ENCODE measurements at places on chromosomes 16 and 17.

- no peak for DNase-seq
Observed at GRCh38 chr17:68497885-68498319, 14.3 kb upstream of the PRKAR1A start.

DNA sequence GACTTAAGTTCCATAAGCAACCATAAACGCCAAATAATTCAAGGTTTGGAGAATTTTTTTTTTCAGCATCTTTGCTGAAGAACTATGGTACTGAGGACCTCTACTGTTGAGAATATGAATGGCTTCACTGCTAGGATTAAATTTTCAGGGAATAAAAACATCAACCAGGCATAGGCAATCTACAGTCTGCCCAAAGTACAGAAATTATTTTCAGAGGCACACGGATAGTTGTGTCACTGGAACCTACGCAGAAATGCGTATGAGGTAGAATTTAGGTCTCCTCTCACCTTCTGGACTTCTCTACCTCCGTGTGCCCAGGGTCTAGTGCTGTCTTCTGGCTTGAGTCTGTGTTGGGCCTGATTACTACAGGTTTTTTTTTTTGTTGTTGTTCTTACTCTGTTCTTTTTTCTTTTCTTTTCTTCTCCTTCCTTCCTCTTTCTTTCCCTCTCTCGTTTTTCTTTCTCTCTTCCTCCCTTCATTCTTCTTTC lies 39.7 kb downstream of the NACA2 start:
- peak; percentile 46 for DNase-seq

GRCh38 chr16:19563377-19563776 lies 7.9 kb downstream of the VPS35L start:
- no peak for DNase-seq

GRCh38 chr16:454397-454940 lies 29.0 kb downstream of the RAB11FIP3 start:
- no peak for DNase-seq

GRCh38 chr17:39170109-39170508 lies 4.1 kb upstream of the ARL5C start:
- DNase-seq, result no peak

- DNase-seq, result no peak
Observed at GRCh38 chr17:11028349-11028748, 190.5 kb upstream of the PIRT start.

DNA sequence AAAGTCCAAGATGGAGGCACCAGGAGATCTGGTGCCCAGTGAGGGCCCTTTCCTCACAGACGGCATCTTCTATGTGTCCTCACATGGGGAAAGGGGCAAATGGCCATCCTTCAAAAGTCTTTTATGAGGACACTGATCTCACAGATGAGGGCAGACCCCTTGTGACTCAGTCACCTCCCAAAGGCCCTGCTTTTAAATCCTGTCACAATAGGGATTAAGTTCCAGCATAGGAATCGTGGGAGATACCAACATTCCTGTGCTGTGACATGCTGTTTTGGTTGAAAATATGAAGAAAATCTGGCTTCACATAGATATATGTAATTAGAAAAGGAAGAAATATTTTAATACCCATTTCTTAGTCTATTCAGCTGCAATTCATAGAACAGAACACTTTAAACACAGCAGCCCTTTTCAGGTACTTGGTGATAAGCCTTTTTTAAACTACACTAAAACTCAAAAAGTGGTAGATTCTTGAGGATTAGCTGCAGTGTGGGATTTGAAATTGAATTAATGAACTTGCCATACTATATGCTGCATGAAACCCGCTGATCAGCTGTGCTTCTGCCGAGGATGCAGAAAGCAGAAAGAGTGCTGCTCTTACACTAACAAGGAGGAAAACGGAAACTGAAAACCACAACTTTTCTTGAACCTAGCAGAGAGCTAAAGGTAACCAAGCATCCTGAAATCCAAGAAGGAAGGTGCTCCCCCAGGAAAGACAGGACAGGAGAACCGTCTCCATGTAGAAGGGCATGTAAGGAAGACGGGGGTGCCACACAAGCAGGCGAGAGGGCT lies 32.7 kb downstream of the VPS53 start:
- DNase-seq, result no peak
